ENCODE measurements at places on chromosomes 2 and 18.

DNA sequence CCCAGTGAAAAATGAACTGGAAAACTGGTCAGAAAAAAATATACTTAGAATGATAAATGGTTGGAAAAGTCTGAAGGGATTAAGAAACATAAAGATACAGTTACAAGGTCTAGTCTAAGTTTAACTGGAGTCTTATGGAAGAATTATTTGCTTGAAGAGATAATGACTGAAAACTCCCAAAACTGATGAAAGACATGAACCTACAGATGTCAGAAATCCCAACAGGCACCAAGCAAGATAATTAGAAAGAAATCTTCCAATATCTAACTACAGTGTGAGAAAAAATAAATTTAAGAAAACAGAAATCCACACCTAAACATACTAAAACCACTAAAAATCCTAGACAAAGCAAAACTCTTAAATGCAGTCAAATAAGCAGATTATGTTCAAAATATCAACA, 19.4 kb downstream of the SS18 start:
- DNase-seq, result no peak

DNA sequence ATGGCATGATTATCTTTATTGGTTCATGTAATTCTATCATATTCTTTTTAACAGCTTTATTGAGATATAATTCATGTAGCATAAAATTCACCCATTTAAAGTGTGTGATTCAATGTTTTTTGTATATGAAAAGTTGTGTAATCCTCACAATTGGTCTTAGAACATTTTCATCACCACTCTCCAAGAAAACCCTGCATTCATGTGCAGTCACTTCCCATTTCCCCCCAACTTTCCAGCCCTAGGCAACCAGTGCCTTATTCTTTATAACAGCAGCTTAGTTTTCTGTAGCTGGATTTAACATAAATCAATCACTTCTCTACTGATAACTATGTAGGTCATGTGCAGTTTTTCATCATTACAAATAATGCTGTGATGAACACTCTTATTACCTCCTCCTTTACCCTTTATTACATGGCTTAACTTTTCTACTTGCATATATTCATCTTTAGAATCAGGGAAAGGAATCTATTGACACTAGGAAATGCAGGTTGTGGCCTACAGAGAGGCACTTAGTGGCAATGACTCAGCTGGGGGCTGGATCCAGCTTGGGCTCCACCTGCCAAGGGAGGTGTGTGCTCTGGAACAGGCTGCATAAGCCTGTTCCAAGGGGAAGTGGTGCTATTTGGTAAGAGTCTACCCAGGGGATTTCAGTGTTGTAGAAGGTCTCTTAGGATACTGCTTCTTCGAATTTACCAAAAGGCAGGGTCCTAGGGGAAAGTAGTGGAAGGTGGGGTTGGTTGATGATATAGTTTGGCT, 89.1 kb downstream of the ETAA1 start:
- DNase-seq, result no peak

GRCh38 chr2:44342854-44343253, 18.4 kb downstream of the PREPL start:
- DNase-seq, result peak; percentile 65

DNA sequence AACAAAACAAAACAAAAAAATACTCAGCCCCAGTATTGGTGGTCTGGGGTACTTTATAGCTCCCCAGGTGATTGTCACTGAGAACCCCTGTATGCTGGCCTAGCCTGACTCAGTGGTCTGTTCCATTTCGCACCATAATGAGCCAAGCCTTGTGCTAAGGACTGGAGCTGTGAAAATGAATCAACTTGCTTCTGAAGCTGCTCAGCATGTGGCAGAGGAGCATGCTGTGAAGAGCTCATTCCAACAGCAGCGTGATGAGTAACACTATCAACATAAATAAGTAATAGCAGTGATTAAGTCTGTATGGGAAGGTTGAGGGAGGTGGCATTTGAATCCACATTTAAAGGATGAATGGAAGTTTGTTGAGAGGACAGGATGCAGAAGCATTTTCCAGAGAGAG, 67.2 kb upstream of the ATL2 start:
- no peak for DNase-seq

DNA sequence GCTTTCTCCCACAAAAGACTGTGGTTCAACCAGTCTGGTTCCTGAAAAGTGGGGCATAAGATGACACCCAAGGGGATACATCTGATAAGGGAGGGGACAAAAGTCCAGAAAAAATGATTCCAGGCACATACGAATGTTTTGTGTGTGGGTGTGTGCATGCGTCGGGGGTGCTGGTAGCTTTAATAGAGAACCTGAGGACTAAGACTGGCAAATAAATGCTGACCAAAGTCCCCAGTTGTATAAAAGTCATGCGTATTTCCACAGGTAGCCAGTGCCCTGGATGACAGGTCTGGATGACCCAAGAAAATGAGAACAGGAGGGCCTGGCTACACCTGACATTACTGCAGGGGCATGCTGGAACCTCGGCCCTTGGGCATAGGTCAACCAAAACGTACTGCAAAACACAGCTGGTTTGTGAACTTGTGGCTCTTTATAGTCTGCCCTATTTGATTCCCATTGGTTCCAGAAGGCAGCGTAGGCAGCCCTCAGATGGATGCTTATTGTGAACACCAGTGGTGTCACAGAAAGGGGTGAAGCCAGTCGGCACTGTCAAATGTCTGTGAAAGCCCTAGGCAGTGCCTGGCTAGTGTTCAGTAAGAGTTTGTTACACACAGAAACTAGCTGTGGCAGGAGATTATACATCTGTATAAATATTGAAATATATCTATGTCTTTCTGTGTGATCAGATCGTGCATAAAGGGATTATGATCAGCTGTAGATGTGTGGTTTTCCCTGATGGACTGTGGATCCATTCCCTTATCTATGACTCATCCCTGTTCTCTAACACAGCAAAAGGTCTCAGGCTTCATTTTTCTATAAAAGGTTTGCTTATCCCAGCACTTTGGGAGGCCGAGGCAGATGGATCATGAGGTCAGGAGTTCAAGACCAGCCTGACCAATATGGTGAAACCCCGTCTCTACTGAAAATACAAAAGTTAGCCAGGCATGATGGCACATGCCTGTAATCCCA, 58.3 kb downstream of the INSIG2 start:
- no peak for DNase-seq

GRCh38 chr2:81648806-81649205, 1344.3 kb upstream of the LRRTM1 start:
- DNase-seq, result no peak

- no peak for DNase-seq
Observed at GRCh38 chr18:3305354-3305762, 43.4 kb downstream of the MYL12B start.

Measured in NAMALWA (cell line).